Aorta (tissue), 5 donors: ENCODE measurements at places on chromosomes 11 and 22.

GRCh38 chr11:62831520-62832335 lies at the start of gene STX5:
TSS of gene STX5 (minus strand) at chr11:62832051. CDS start at chr11:62831243, 808 bp downstream.
- H3K36me3 ChIP-seq = peaks cover 11% of the 10 kb centered on the region
- peak within 1 kb of the TSS; percentile 71 for H3K4me3 ChIP-seq
- peak; percentile 100 for DNase-seq
- peak within 1 kb of the TSS; percentile 92 for H3K27ac ChIP-seq
- H3K4me1 ChIP-seq = no peaks in the 10 kb centered on the region

GRCh38 chr11:10064828-10065227 lies 229.2 kb downstream of the SBF2 start:
- no peaks in the 10 kb centered on the region for H3K36me3 ChIP-seq
- no peak for DNase-seq
- no peaks in the 10 kb centered on the region for H3K27me3 ChIP-seq
- H3K4me3 ChIP-seq = no peak overlapping the region
- H3K4me1 ChIP-seq = no peaks in the 10 kb centered on the region

GRCh38 chr11:10653946-10654810 lies 39.4 kb downstream of the IRAG1 start:
- peak overlapping the region; percentile 29 for H3K27ac ChIP-seq
- peaks cover 8% of the 10 kb centered on the region for H3K4me1 ChIP-seq
- no peaks in the 10 kb centered on the region for H3K36me3 ChIP-seq

DNA sequence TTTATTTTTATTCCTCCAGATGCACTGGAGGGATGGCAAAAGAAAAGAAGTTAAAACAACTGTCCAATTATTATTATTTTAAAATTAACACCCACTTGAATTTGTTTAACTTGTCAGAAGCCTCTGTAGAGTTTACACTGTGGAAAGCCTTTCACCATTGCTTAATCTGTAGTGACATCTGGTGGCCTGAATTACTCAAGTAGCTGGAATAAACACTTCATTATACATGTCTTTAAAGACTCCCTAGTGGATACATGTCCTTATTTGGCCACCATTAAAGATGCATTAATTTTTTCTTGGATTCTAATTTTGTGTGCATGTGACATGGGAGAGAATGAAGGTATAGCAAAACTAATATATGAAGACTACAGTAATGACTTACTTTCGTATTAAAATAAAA lies 1496.5 kb downstream of the FAM181B start:
- H3K27me3 ChIP-seq = no peaks in the 10 kb centered on the region
- no peak overlapping the region for H3K27ac ChIP-seq
- DNase-seq = no peak
- no peak overlapping the region for H3K4me3 ChIP-seq

DNA sequence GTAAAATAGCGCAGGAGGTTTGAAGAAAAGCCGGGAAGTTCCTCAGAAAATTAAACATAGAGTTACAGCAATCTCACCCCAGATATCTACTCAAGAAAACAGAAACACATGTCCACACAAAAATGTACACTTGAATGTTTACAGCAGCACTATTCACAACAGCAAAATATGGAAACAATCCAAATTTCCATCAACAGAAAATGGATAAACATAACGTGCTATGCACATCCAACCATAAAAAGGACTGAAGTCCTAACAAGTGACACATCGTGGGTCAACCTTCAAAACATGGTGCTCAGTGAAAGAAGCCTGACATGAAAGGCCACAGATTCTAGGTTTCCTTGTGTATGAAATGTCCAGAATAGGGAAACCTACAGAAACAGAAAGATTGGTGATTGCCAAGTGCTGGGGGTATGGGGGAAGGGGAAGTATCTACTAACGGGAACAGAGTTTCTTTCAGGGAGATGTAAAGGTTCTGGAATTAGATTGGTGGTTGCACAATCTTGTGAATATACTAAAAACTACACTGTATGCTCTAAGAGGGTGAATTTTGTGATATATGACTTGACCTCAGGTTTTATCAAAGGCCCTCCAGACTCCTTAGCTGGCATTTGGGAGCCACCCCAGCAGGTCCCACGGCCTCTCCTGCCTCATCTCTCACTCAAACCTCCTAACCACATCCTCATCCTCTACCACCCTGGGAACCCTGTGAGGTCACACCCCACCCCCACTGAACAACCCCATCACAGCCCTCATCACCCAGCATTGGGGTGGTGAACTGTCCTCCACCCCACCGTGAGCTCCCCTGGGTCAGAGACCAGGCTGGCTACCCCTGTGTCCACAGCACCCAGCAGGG lies 69.2 kb upstream of the PRR5 start:
- no peaks in the 10 kb centered on the region for H3K27me3 ChIP-seq
- H3K36me3 ChIP-seq = no peaks in the 10 kb centered on the region
- no peak overlapping the region for H3K4me3 ChIP-seq
- no peak for DNase-seq
- no peak overlapping the region for H3K27ac ChIP-seq
- H3K4me1 ChIP-seq = no peaks in the 10 kb centered on the region

GRCh38 chr11:33900159-33900840 lies 8.4 kb upstream of the LMO2 start:
- H3K4me1 ChIP-seq = no peaks in the 10 kb centered on the region
- no peaks in the 10 kb centered on the region for H3K27me3 ChIP-seq
- no peak overlapping the region for H3K4me3 ChIP-seq
